ENCODE measurements at places on chromosomes 12 and 14.
A peak's percentile ranks its signal among the peaks of the same experiment; 100 is the strongest.

DNA sequence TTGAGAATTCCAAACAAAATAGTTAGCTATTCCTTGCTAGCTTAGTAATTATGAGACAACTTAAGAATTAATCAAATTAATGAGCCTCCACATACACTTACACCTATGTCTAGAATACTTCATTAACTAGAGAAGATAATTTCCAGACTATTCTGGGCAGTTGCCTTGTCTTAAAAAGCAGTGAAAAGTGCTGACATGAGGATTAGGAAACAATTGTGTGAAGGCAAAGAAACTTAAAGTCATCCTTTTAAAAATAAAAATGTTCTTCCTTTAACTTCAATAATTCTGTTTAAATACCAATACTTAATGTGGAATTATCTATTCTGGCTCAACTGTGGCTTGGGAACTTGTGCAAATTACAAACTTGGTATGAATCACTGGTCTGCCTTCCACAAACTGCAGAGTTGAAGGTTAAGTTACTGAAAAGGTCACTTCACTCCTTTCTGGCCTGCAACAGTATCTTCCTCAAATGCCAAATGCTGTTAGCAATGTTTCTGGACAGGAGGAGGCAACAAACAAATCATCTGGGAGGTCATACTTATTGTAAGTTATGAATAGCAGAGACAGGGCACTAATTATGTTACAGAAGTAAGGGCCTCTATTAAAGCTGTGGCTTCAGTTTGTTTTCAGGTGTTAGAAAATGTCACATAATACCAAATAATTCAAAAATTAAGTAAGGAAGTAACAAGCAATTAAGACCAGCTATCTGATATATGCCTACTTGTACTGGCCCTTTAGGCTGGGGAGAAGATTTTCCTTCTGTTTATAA is 19.2 kb downstream of the PPTC7 start:
- no peak for DNase-seq

DNA sequence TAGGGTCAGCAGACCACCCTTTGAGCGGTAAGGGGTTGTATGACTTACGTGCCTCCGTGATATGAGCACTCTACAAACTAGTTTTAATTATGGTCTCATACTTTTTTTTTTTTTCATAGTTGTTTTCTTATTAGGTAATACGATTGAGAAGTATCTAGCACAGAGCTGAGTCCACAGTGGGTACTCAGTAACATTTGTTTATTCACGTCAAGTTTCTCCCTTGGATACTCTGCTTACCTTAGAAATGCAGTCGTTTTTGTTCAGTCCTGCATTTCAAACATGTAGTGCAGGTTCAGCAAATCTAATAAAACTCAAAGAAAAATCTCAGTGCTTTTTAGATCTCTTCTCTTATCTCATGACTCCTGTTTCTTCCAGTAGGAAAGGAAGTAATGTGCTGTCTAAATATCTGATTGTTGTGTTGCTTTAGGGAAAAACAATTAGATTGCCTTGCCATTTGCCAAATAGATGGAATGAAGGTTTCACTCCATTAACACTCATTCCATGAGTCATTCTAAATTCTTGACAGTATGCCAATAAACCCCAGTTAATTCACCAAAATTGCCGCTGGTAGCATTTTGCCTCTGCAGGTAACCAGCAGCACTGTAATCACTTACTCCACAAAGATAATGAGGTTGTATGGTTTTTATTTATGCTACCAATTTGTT is 118.9 kb downstream of the PTCSC3 start:
- DNase-seq, result no peak

- no peak for DNase-seq
These were observed 77.0 kb downstream of the POLR3B start for GRCh38 chr12:106434526-106434925.

- no peak for DNase-seq
These were observed 16.4 kb upstream of the RAB35 start for GRCh38 chr12:120132863-120133385.

- DNase-seq, result peak; percentile 99
These were observed 133.5 kb downstream of the KCNK10 start for GRCh38 chr14:88189417-88190191.
